ENCODE measurements at places on chromosomes 2 and 18.

- DNase-seq: no peak
Observed at GRCh38 chr2:10939058-10939457, 27.3 kb downstream of the KCNF1 start.

- no peak for DNase-seq
Observed at GRCh38 chr2:176177580-176178037, 10.9 kb upstream of the HOXD1 start.

GRCh38 chr2:162103443-162104009 lies 29.5 kb upstream of the DPP4 start:
- no peak for DNase-seq

DNA sequence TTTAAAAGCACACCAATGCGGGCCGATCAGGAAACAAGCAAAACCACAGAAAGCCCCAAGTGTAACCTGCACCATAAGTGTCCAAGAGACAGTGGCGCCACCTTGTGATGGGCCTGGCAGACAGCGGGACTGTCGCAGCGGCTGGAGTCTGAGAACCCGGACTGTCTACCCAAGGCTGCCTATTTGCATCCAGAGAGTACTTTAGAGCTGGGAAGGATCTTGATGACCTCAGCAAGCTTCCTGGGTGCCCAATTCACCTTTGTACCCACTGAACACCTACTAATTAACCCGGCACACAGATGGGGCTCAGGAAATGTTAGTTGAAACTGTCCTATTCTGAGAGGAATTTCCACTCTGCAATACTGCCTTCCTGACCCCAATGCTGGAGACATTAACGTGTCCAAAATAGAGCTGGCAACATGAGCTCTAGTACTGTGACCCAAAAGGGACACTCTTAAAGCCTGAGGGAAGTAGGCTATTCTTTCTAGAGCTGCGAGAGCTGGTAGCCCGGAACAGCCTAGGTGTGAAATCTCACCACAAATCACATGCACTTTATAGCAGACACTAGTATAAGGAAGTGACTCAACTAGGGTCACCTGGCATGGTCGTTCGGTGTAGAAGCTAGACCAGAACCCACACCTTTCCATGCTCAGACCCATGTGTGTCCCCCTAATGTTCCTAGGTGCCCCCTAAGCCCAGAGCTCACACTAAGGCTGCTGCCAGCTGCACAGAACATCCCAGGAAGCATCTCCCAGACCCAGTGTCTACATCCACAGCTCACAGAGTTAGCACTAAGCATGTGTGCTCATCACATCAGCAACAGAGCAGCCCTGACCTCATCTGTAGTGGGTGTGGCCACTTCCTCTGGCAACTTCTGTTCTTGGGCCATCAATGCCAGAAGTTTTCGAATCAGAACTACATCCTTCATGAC lies 25.4 kb downstream of the POLR1A start:
- peak; percentile 62 for DNase-seq

GRCh38 chr2:152743002-152743401 lies 24.6 kb downstream of the ARL6IP6 start:
- DNase-seq: peak; percentile 3

- DNase-seq: no peak
Observed at GRCh38 chr2:102340778-102341177, 14.8 kb upstream of the IL18R1 start.

- DNase-seq: peak; percentile 76
Observed at GRCh38 chr2:111946294-111947114, 48.1 kb downstream of the MERTK start.

GRCh38 chr2:224951723-224952481 lies 90.4 kb downstream of the DOCK10 start:
- DNase-seq: no peak

GRCh38 chr2:159773886-159774285 lies 24.1 kb downstream of the CD302 start:
- DNase-seq: no peak

- DNase-seq: no peak
Observed at GRCh38 chr2:138356178-138356577, 145.4 kb upstream of the SPOPL start.
